ENCODE measurements at places on chromosomes 12 and 14.
A peak's percentile ranks its signal among the peaks of the same experiment; 100 is the strongest.

DNA sequence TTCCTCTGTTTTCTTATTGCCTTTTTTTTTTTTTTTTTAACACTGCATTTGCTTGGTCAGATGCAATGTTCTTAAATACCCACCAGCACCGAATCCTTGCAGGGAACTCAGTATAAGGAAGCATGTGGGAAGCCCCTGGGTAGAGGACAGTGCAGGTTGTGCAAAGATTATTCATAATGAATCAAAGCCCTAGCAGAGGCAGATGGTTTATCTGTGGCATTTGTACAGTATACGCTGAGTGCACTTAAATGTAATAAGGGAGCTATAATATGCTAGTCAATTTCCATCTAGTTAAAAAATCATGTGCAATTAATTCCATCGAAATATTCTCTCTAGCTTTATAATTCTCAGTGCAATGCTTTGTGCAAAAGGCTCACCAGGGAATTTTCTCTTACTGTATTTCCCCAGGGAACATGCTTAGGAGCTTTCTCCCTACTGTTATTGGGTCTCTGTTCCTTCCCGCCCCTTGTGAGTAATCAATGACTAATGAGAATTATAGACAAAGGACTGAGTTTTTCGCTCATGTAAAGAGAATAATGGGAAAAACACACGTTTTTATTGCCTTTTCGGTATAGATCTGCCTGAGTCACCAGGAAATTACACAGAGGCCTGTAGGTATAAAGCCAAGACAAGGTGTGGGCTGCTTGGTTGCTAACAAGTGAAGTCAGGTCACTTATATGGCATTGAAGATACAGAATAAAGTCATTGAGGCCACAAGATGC lies 1214.3 kb upstream of the TMEM132C start:
- DNase-seq = no peak

DNA sequence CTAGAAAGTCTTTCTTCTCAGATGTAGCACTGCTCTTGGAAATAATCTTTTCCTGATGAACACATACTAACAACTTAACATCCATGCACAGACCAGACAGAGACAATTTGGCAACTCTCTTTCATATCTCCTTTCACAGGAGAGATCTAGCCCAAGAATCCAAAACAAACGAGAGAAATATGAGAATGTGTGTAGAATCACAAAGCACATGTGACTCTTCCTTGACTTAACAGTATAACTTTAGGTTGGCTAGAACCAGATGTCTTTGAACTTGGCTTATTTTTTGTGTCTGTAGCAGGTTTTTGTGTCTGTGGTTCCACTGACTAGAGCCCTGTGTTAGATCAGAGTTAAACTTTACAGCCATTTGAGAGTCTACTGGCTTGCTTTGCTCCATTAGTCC lies 114.2 kb downstream of the STXBP6 start:
- DNase-seq = no peak

DNA sequence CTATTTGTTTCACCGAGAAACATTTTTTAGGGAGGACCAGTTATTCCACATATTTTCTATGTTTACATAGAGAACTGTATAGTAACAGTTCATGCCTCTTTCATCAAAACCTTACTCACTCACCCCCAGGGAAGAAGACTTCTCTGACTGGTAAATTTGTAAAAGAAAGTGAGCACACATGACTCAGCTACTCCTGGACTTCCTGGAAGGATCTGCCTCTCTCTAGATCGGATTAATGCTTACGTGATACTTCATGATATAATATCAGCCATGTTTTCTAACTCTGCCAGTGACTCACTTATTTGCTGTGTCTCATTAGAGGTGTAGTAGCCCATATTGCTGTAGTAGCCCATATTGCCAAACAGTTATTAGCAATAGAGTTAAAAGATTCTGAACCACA lies 494.3 kb upstream of the ATXN7L3B start:
- DNase-seq = peak; percentile 24

DNA sequence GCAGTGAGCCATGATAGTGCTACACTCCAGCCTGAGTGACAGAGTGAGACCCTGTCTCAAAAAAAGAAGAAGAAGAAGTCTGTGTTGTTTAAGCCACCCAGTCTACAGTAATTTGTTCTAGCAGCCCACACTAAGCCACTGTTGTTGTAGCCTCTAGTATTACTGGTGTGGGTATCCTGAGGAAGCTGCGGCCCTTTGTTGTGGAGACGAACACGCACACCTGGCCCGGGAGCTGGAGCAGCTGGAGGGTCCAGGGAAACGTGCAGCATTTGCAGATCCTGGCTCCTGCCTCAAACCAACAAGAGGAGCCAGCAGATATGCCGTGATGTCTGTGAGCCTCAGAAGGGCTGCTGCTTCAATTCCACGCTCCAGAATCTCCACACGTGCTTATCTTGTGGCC lies 65.3 kb downstream of the MAP1LC3B2 start:
- DNase-seq = no peak

GRCh38 chr12:753611-754472 lies 1.5 kb downstream of the WNK1 start:
- no peak for DNase-seq

DNA sequence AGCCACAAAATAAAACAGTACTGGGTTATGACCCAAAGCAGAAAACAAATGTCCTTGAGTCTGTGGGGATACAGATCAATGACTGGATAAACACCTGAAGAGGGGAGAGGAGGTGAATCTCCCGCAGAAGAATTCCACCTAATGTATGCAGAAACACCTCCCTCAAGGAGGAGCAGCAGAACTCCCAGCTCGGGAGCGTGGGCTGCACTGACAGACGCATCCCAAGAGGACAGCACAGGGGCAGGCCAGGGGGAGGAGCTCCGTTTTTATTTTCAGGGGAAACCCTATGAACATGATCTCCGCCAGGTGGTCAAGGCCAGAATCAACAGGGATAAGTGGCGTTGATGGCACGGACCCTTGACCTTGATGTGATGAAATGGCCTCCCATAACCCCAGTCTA lies 41.8 kb upstream of the PPP2R5C start:
- no peak for DNase-seq

DNA sequence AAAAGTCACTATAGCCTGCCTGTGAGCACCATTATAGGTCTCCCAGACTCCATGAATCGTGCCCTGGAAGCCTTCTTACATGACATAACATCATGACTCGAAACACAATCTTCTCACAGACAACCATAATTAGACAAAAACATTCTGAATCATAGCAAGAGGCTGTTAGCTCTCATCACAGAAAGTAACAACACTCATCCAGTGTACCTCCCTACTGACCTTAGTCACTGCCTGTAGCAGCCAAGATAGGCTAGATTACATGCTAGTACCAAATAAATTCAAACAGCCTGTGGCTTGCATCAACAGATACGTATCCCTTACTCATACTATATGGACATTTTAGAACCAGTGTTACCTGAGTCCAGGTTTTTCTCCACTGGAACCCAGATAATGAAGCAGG lies 663.8 kb upstream of the FOXG1 start:
- no peak for DNase-seq

DNA sequence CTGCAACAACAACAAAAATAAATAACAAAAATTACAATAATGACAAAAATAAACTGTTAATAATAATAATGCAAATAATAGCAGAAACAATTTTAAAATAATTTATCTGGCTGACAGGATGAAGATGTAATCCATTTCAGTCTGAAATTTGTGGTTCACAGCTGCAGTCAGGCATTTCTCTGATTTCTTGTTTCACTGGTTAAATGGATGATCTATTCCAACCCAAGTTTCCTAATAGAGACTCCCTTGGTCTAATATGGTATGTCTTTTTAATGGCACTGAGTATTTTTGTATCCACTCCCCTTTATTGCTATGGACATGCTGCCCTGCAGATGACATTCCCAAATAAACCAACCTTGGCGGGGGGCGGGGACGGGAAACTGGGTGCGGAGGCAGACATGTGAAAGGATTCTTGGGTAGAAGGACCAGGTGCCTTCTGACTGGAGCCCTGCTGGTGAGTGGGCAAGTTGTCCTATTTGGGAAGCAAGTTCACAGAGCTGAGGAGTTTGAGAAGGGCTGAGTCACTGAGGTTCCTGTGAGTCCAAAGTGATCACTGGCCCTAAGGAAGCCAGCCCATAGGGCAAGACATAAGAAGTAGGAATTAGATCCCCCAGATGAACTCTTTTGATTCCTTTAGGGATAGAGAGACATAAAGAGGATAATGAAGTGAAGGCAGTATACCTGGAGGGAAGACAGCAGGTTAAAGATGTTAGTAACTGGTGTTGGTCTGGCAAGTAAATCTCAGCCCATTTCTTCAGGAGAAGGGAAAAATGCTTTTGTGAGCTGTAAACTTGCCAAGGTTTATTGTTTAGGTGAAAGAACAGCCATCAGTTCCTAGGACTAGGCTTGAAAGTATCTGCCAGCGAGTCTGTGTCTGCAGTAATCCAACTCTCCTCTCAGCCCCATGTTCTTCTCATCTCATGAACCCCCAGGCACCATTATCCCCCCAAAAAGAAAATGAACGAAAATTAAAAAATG lies 14.5 kb downstream of the FOXG1 start:
- DNase-seq = no peak

GRCh38 chr14:90288651-90289355 lies 32.5 kb downstream of the PSMC1 start:
- DNase-seq = no peak

GRCh38 chr12:107469011-107469410 lies 216.6 kb upstream of the PWP1 start:
- DNase-seq = no peak

GRCh38 chr12:109931143-109931542 lies 31.1 kb downstream of the TCHP start:
- DNase-seq = no peak

DNA sequence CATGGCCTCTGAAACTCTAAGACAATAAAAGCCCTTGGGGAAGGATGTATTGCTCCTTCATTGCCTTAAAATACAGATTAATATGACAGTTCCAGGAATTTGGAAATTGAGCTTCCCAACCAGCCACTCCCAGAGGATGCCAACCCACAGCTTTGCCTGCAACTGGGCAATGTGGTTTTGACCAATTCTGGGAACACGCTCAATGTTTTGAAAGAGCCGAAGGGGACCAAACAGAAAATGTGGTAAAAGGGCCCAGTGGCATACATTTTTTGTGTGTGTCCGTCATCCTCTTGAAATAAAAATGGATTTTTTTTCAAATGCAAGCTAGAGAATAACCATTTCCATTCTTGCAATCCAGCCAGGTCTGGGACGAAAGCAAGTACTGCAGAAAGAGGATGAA lies 88.3 kb upstream of the PLEKHG7 start:
- DNase-seq = no peak

- no peak for DNase-seq
Observed at GRCh38 chr14:31428011-31428410, 7.7 kb upstream of the HEATR5A start.

DNA sequence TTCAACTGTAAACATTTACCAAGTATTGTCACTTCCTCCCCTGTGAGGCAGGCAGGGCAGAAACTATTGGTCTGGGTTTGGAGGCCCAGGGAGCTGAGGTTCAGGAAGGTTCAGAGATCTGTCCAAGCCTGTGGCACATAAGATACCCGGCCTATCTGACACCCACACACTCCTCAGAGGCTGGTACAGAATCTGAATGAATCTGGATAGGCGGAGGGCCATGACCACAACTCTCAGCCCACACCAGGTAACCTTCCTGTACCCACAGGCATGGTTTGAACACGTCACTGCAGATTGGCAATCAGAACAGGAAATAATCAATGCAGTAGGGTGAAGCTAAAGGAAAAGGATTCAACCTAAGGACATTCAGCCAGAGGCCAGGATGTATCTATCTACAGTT lies 92.8 kb upstream of the TMCC3 start:
- no peak for DNase-seq

- DNase-seq = no peak
Observed at GRCh38 chr14:49761839-49762551, 6.0 kb upstream of the KLHDC2 start.

- DNase-seq = no peak
Observed at GRCh38 chr14:31051511-31051910, 25.3 kb upstream of the STRN3 start.

DNA sequence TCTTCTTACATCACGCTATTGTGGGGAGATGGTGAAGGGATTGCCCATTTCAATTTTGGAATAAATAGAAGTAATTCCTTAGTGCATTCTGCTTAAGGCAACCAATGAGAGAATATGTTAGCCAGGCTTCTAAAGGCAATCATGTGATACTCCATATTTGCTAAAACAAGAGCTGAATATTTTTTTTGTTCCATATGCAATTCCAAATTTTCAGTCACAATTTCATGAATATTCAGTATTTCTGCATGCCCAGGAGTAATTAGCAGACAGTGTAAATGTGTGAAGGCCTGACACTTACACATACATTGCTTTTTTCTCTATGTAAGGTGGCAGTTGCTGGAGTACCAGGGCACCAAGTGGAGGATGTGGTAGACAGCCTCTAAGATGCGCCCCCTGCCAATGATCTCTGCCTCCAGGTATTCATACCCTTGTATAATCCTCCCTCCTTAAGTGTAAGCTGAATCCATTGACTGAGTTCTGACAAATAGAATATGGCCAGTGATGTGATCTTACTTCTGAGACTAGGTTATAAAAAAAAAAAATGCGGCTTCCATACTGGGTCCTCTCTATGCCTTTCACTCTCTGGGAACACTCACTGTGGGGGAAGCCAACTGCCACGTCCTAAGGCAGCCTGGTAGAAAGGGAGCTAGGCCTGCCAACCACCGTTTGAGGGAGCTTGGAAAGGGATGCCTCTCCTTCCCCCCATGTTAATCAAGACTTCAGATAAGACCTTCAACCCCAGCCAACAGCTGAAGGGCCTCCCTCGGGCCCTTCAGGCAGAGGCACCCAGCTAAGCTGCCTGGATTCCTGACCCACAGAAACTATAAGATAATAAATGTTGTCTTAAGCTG lies 62.7 kb upstream of the PTGR2 start:
- no peak for DNase-seq

DNA sequence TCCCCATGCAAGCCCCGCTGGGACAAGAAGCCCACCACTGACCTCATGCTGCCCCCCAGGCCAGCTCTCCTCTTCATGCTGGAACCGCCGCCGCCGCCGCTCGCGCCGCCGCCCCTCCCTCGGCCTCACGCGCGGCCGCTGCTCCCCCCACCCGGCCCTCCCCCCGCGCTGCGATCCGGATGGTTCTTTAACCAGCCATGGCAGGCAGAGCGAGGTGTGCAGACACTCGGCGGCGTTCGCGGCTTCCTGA lies at the start of gene DCAF5:
Gene DCAF5 (minus strand): TSS at position 218 of the 250 bp plus-strand sequence. CDS start 141 bp downstream, at position 77.
- DNase-seq = no peak

DNA sequence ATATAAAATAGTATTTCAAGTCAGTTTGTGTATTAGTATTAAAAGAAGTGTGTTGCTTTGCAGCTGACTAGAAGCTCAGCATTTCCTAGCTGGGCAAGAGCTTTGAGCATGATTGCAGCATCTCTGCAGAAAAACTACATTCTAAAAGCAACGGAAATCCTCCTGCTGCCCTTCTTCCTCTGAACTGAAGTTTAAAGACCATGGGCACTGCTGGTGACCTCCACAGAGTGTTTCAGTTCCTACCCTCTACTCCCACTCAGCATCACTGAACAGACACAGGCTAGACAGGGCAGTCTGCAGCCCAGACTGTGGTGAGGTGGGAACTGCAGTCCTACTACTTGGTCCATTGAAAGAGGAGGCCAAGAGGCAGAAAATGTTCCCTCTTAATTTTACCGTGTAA lies 59.0 kb downstream of the FAR2 start:
- DNase-seq = no peak

All from left lung (tissue), 14 donors.